Neural crest cell (in vitro differentiated cells): ENCODE measurements at places on chromosomes 7 and 10. TPM values are rescaled to one million over a fixed set of nuclear protein-coding genes. Genes with fewer than 3 reads are reported as not detected.

GRCh38 chr10:47294057-47294456 is 5.9 kb upstream of the GDF10 start:
- H3K4me3 ChIP-seq, result no peak overlapping the region
- H3K36me3 ChIP-seq, result no peaks in the 10 kb centered on the region
- no peak for DNase-seq
- H3K27ac ChIP-seq, result no peak overlapping the region

Gene CUZD1
- total RNA-seq, result not detected in 2 replicates

Gene GDF2
- total RNA-seq, result not detected in 2 replicates

GRCh38 chr10:78910886-78911285 is 157.9 kb upstream of the ZMIZ1 start:
- peaks cover 57% of the 10 kb centered on the region for H3K4me1 ChIP-seq
- H3K4me3 ChIP-seq, result no peak overlapping the region

GRCh38 chr7:147980826-147981813 is 609.4 kb upstream of the C7orf33 start:
- H3K27ac ChIP-seq, result no peak overlapping the region
- H3K27me3 ChIP-seq, result no peaks in the 10 kb centered on the region
- peaks cover 3% of the 10 kb centered on the region for H3K36me3 ChIP-seq
- no peaks in the 10 kb centered on the region for H3K4me1 ChIP-seq
- no peak for DNase-seq

- H3K27me3 ChIP-seq, result no peaks in the 10 kb centered on the region
- no peak overlapping the region for H3K27ac ChIP-seq
- H3K4me3 ChIP-seq, result no peak overlapping the region
- H3K4me1 ChIP-seq, result no peaks in the 10 kb centered on the region
- no peak for DNase-seq
- H3K36me3 ChIP-seq, result no peaks in the 10 kb centered on the region
Measured at GRCh38 chr7:81937091-81937490, 167.2 kb upstream of the HGF start.

DNA sequence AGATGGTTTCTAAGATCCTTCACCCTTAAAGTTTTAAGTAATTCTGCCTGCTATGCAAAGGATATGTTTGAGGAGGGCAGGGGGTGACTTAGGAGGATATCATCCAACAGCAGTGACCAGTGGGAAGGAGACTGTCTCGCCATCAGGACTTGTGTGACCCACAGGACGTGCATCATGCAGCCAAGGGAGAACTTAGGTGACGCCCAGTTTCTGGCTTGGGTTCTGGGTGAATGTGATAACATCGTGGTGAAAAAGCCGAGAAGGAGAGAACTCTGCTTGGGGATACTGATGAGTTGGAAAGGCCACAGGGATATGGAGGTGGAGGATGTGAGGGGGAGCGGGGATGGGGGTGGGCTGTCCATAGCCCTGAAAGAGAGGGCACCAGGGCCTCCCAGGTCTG is 3.8 kb downstream of the WIPI2 start:
- no peak overlapping the region for H3K4me3 ChIP-seq
- H3K27ac ChIP-seq, result no peak overlapping the region
- H3K27me3 ChIP-seq, result no peaks in the 10 kb centered on the region
- H3K4me1 ChIP-seq, result peaks cover 16% of the 10 kb centered on the region
- H3K36me3 ChIP-seq, result no peaks in the 10 kb centered on the region
- no peak for DNase-seq

GRCh38 chr10:97849103-97849686 is 448 bp upstream of the GOLGA7B start:
- H3K36me3 ChIP-seq, result no peaks in the 10 kb centered on the region
- H3K27ac ChIP-seq, result no peak overlapping the region
- H3K4me3 ChIP-seq, result peak overlapping the region; percentile 76
- no peak for DNase-seq
- H3K4me1 ChIP-seq, result peaks cover 5% of the 10 kb centered on the region

DNA sequence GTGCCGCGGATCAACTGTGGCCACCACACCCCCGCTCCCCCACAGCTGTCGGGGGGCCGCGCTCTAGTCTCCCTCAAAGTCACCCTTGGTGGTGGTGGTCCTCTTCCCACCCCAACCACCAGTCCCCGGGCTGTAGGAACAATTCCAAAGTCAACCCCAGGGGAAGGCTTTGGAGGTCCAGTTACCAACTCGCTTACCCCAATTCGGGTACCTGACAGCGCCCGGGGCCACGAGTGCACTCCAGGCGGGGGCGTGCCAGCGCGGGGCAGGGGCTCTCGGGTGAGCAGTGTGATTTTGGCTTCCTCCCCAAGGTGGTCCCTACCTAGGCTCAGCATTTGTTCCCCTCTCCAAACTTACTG is 584 bp upstream of the ZMIZ1 start:
- no peak for DNase-seq
- no peak overlapping the region for H3K27ac ChIP-seq
- peaks cover 5% of the 10 kb centered on the region for H3K27me3 ChIP-seq
- no peaks in the 10 kb centered on the region for H3K36me3 ChIP-seq
- peaks cover 47% of the 10 kb centered on the region for H3K4me1 ChIP-seq

DNA sequence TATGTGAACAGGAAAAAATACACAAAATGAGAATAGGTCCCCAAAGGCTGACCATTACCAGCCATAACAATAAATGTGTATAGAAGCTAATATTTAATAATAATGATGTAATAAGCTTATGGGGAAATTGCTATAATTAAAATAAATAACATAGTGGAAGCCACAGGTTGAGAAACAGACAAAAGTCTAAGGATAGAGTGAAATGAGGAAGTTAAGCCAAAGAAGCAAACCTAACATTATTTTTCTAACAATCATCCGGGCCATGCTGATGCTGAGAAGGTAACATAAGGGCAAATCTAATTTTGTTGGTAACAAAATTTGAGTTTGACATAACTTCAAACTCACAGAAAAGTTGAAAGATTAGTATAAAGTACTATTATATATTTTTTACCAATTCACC is 115.9 kb downstream of the MICU1 start:
- peaks cover 14% of the 10 kb centered on the region for H3K36me3 ChIP-seq
- H3K27ac ChIP-seq, result no peak overlapping the region
- DNase-seq, result no peak
- H3K27me3 ChIP-seq, result no peaks in the 10 kb centered on the region
- no peak overlapping the region for H3K4me3 ChIP-seq

DNA sequence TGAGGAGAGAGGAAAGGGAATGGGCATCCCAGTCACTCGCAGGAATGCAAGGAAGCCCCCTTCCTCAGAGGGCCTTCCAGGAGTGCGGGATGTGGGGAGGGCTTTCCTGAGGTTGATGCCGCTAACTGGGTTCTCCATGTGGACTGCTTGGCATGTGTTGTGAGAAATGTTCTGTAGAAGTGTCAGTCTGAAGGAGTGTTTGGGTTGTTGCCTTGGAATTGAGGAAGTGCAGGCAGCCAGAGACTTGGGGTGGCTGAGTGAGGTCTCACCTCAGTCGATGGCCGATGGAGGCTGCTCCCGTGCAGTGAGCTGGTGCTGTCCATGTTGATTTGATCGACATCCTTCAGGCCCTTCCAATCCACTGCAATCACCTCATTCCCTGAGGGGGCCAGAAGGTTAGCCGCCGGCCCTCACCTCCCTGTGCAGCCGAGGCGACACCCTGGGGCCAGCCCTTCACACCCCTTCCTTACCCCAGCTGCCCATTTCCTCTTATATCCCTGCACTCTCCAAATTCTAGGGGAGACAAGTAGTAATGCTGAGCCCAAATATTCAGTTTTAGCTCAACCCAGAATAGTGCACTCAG is 2.7 kb downstream of the FAM131B start:
- H3K4me1 ChIP-seq, result peaks cover 19% of the 10 kb centered on the region
- H3K27me3 ChIP-seq, result peaks cover 37% of the 10 kb centered on the region
- no peak for DNase-seq
- H3K36me3 ChIP-seq, result peaks cover 17% of the 10 kb centered on the region
- peak overlapping the region; percentile 84 for H3K4me3 ChIP-seq

DNA sequence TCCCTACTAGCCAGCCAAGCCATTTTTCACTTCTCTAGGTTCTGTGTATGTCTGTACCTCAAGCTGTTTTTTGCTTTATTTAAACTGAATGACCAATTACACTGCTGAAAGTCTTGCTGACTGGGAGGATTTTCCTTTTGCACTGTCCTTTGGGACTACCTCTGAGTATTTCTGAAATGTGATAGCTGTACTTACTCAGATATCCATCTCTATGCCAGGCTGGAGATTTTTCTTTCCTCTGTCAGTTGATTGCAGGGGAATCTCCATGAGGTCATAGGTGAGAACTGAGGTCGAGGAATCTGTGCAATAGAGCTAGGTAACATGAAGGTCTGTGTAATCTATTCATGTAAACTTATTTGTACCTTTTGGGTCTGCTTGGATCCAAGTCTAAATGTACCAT is 38.9 kb upstream of the ANKRD1 start:
- H3K4me3 ChIP-seq, result no peak overlapping the region
- H3K4me1 ChIP-seq, result no peaks in the 10 kb centered on the region
- H3K36me3 ChIP-seq, result no peaks in the 10 kb centered on the region
- H3K27me3 ChIP-seq, result no peaks in the 10 kb centered on the region
- H3K27ac ChIP-seq, result no peak overlapping the region
- no peak for DNase-seq

GRCh38 chr7:16813232-16813616 is 8.4 kb upstream of the AGR2 start:
- no peak overlapping the region for H3K4me3 ChIP-seq
- H3K36me3 ChIP-seq, result no peaks in the 10 kb centered on the region
- peaks cover 6% of the 10 kb centered on the region for H3K4me1 ChIP-seq
- no peaks in the 10 kb centered on the region for H3K27me3 ChIP-seq
- no peak overlapping the region for H3K27ac ChIP-seq

GRCh38 chr7:148044173-148044572 is 546.4 kb upstream of the C7orf33 start:
- no peak overlapping the region for H3K27ac ChIP-seq
- H3K4me3 ChIP-seq, result no peak overlapping the region
- H3K36me3 ChIP-seq, result no peaks in the 10 kb centered on the region

Gene RELN
- total RNA-seq, result 0.02 and 0.07 TPM in 2 replicates

Gene RPEL1
- not detected in 2 replicates for total RNA-seq
